ENCODE measurements at places on chromosomes 5 and 9. TPM values are rescaled to one million over a fixed set of nuclear protein-coding genes. Genes with fewer than 3 reads are reported as not detected.

Gene HMMR
- total RNA-seq = 46.5 TPM

Gene THBS4
- 25.6 TPM for total RNA-seq

Gene ANGPTL2
- total RNA-seq = 3.6 TPM

Gene NAIF1
- total RNA-seq = 15.2 TPM

Gene NRG2
- total RNA-seq = 16.5 TPM

Gene CCL21
- total RNA-seq = 8.2 TPM

Gene COX7C
- 815 TPM for total RNA-seq
